ENCODE measurements at places on chromosomes 1 and 21.

DNA sequence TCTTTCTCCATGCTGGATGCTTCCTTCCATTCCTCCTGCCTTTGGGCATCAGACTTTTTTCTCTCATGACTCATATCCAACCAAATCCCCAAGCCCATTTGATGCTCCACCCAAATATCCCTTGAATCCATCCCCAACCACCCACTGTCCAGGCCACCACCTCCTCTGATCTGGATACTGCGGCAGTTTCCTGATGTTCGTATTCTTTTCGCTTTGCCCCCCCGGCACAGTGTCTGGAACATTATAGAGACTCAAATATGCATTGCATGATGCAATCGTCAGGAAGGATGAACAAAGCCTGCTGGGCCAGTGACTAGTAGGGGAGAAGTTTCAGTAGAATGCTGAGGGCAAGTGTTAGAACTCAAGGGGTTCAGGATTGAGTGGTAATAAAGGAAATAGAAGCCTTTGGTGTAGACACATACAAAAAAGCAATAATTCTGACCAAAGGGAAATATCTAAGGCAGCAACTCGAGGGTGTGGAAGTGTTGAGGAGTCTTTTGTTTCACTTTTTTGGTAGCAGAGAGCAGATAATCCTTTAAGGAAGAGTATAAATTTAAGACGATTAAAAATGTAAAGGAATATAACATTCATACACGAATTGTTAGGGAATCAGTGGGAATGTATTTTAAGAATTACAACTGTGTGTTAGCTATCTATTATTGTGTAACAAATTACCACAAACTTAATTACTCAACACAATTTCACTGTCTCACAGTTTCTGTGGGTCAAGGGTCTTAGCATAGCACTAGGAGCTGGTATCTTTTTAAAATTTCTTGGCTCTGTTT is 7.5 kb downstream of the S100A11 start:
- DNase-seq = no peak

DNA sequence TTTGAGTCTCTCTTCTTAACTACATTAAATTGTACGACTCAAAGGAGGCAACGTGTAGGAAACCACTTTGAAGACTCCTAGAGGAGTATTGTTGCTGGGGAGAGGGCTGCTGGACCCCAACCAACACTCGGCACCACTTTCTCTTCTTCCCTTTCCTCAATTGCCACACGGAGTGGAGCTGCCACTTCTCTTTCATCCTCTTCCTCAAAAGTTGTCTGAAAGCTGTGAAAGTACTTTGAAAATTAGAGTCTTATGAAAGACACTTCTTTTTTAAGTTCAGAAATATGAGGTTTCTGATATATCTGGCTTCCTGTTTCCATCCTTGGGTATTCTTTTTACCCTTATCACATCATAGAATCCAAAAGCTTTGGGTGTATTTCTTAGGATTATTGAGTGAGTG is 59.5 kb downstream of the MRPS6 start:
- DNase-seq = no peak

DNA sequence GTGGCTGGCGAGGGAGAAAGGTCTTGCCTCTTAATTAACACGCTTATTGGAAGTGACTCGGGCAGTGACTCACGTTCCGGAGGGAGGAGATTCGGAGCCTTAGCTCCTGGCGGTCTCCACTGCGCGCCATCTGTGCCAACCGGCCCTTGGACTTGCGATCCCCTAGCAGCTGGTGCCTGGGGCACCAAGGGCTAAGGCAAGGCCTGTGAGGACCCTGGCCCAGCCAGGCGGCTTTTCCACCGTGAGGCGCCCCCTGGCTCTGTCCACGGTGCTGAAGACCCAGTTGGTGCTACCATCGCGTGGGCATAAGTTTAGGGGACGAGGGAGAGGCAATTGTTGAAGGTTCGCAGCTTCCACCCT is 1.3 kb upstream of the SYT6 start:
- DNase-seq = no peak

- DNase-seq = peak; percentile 56
Observed at GRCh38 chr1:182229921-182230491, 161.6 kb downstream of the GLUL start.

- no peak for DNase-seq
Observed at GRCh38 chr1:16260814-16261213, 23.8 kb upstream of the CPLANE2 start.

- DNase-seq = no peak
Observed at GRCh38 chr1:175078629-175079028, 11.0 kb downstream of the TNN start.

GRCh38 chr1:200206761-200207160 is 179.3 kb downstream of the NR5A2 start:
- no peak for DNase-seq

Data from D341Med (cell line).